ENCODE measurements at places on chromosomes 6 and 20. TPM values are rescaled to one million over a fixed set of nuclear protein-coding genes. Genes with fewer than 3 reads are reported as not detected.

DNA sequence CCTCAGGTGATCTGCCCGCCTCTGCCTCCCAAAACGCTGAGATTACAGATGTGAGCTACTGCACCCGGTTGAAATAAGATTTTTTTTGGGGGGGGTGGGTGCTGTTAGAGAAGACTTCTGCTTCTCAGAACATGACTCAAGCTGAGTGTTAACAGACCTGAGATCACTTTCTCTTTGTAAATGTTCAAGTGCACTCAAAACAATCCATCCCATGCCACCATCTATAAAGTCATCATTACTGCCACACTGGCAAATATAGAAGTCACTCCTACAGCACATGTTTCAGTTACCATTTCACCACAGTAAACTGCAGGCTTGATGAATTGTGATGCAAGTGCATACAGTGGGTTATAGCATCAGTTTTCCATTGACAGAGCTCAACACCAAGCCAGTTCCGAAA lies 9.0 kb downstream of the VPS16 start:
- no peak for DNase-seq

GRCh38 chr6:13135152-13135551 lies 193.2 kb downstream of the TBC1D7 start:
- DNase-seq, result no peak

Gene ENPP4
- total RNA-seq, result 2.1 TPM

Gene PPP1R3G
- total RNA-seq, result 0.16 TPM

GRCh38 chr6:68333442-68333841 lies 301.6 kb upstream of the ADGRB3 start:
- no peak for DNase-seq

DNA sequence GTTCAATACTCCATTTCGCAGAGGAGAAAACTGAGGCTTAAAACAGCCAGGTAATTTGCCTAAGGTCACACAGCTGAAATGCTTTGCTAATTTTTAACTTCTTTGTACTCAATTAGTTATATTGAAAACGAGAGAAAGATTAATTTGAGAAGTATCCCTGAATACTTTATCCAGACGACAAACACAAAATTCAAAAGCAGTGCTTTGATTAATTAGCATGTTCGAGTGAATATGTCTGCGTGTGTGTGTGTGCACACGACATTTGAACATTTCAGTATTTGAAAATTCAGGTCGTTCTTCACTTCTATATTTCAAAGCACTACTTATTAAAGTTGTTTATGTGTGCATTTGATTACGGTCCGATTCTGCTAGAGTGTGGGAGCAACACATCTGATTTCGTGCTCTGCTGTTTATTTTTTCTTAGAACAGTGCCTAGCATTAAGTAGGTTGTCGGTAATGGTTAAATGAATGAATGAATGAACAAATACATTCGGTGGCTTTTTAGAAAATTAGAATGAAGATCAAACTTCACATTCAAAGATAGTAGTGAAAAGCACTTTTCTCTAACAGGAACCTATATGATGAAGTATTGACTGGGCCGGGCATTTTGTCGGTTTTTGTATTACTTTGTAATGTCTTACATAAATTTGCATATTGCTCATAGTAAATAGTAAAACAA lies 36.9 kb upstream of the SYNCRIP start:
- no peak for DNase-seq

GRCh38 chr6:154649721-154650120 lies 83.5 kb upstream of the SCAF8 start:
- DNase-seq, result no peak

- DNase-seq, result no peak
Measured at GRCh38 chr20:45344168-45344860, 3.9 kb downstream of the SDC4 start.

DNA sequence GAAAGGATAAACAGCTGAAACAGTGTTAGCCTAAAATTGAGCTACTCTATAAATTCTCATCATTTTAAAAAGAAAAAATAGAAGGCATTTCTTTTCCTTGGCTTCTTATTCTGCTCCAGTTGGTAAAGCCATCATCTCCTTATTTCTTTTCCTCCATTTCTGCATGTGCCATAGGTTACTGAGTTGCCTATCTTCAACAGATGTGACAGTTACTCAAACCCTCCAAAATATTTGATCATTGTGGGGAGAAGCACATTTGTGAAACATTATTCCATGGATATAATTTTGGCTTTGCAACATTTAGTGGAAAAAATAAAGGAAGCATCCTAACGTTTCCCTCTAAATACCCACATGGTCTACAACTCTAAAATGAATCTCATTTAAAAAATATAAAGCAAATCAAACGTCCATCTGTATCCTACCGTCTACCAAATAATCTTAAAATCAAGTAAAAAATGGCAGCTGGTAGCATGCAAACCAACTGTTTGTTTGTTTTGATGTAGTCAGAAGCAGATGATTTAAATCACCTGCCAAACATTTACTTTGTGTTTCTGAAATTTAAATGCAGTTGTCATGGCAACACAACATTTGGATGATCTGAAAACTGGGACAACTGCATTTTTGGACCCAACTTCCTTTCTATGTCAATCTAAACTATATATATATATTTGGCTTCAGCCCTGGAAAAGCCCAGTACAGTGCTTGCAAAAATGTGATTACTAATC lies 16.8 kb upstream of the SNX9 start:
- no peak for DNase-seq

Gene ZSCAN9
- 9.9 TPM for total RNA-seq

- no peak for DNase-seq
Measured at GRCh38 chr6:17886891-17887290, 100.5 kb downstream of the KIF13A start.

Gene GABRR2
- total RNA-seq, result not detected

DNA sequence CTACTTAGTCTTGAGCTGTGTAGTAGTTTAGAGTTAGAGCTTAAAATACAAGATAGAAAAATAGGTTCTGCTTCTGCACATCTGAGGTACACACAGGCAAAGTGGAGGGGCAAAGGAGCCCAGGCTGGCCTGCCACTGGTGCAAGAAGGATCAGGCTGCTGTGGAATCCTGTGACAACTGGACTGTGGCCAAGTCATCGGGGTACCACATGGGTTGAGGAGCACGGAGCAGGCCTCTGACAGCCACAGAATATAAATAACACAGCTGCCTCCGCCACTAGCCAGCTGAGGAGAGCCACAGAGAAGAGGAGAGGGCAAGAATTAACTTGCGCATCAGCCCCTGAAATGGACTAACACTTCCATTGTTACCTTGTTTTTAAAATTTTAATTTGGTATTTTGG lies 206.0 kb upstream of the MARCKS start:
- DNase-seq, result no peak

DNA sequence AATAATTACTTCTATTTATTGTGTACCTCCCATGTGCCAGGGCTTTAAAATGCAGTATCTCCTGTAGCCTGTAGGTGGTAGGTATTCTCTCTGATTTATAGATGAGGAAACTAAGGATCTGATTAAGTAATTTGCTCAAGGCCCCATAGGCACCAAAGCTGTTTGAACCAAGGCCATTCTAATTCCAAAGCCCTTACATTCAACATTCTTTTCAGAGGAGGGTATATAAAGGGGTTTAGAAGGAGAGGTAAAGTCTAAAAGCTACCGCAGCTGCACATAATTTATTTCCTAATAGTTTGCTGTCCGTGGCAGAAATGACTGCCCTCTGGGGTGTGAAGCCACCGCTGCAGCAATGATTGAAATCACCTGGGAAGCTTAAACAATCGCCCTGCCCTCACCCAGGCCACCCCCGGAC lies 95.0 kb upstream of the FAM8A1 start:
- peak; percentile 67 for DNase-seq

DNA sequence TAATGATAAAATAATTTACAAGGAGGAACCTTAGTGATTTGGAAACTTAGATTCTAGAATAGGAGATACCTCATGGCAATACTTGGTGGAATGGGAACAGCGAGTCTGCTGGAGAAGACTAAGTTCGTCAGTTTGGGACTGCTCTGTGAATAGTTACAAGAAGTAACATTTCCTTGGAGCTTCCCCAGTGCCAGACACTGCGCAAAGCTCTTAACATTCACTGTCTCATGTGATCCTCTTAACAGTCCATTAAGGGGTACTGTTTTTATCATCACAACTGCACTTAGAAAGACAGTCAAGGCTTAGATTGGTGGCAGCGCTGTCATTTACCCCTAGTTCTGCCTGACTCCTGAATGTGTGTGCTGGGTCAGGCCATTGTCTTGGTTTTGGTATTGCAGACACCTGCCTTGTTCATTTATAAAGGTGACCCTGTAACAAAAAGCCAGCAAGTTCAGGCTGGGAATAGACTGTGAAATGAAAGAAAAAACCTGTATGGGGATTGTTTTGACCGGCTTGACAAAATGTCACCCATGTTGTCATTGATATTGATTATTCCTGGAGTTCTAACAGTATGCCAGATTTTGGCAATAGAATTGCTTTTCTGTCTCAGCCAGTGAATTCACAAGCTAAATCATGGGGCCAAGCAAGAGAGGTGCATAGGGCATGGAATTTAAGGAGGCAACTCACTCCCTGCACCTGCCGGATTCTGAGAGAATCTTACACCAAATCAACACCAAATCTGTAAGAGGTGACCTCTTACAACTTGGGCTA lies 118.4 kb downstream of the SASH1 start:
- DNase-seq, result no peak

DNA sequence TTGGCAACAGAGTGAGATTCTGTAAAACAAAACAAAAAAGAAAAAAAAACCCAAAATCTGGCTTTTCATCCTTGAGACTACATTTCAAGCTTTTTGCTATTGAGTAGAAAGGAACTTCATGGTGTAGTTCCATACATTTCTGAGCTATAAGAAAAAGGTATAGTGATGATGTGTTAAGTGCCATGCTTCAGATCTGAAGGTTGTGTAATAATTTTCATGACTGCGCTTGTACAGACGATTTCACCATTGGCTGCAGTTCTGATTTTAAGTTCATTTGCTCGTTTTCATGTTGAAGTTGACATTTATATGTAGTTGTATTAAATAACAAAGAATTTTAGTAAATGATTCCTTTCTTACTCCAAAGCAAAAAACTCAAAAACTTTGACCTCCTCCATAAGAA lies 247.6 kb downstream of the ARID1B start:
- DNase-seq, result no peak

GRCh38 chr20:62651285-62652021 lies 9.2 kb downstream of the SLCO4A1 start:
- no peak for DNase-seq

- no peak for DNase-seq
Measured at GRCh38 chr20:58998656-58999055, 8.4 kb downstream of the CTSZ start.

Gene BPI
- total RNA-seq, result not detected

GRCh38 chr6:117329926-117330325 lies 64.6 kb downstream of the VGLL2 start:
- no peak for DNase-seq

DNA sequence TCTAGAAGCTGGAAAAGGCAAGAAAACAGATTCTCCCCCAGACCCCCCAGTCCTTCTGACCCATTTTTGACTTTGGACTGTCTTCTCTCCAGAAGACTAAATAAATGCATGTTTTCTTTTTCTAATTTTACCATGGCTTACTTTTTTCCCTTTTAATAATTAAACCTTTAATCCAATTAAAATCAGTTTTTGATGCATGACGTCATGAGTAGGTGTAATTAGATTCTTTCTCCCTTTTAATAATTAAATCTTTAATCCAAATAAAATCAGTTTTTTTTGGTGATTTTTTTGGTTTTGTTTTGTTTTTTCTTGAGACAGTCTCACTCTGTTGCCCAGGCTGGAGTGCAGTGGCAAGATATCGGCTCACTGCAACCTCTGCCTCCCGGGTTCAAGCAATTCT lies 13.2 kb upstream of the NCOA5 start:
- DNase-seq, result no peak

Gene ZDHHC14
- total RNA-seq, result 4.7 TPM

- no peak for DNase-seq
Measured at GRCh38 chr6:139288496-139289040, 3.2 kb downstream of the TXLNB start.

Gene RFX6
- 0.08 TPM for total RNA-seq

- no peak for DNase-seq
Measured at GRCh38 chr6:43125119-43125518, 46.0 kb upstream of the SRF start.

DNA sequence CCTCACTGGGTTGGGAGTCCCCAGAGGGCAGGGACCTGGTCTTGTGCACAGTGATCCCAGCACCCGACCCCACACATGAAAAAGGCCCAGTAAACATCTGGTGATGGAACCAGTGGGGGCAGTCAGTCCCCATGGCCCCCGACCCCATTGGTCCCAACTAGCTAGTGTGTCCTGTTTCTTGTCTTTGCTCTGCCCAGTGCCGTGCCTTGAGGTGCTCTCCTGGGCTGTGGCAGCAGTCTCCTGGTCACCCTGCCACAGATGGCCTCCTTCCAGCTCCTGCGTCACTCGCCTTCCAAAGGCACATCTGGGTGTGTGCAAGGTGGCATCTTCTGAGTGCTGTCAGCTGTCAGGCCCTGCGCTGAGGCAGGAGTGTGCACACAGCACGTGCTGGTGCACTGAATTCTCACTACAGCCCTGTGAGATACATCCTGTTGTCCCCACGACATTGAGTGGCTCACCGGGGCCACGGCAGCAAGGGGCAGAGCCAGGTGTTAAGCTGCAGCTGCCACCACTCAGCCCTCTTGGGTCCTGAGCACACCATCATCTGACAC lies 3.9 kb downstream of the NPEPL1 start:
- no peak for DNase-seq

DNA sequence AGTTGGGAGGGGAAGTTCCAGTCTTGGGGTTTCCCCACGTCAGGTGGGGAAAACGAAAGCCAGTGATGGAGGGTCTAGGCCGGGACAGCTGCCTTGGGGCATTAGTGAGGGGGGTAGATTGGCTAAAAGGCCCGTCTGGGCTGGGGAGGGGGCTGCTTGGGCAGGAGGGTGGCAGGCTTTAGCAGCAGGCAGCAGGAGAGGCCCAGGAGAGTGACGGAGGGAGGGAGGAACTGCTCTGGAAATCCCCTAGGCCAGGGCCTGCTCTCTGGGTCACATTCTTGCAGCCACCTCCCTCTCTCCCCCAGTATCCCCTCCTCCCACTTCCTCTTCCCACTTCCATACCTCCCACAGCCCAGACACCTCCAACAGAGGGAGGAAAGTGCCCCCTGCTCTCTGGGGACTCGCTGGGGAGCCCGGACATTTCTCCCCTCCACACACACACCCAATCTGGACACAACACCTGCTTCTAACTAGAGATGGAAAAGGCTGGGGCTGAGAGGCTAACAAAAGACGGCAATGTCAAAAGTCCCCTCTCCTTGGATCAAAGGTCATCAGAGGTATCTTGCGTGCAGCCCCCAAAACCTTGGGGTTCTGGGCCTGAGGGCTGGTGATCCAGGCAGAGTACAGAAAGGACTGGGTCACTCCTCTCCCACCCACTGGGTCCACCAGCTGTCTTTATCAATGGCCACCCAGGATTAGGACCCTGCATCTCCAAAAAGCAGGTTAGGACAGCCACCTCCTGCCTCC lies 1.8 kb downstream of the NFKBIE start:
- no peak for DNase-seq

Gene GTSF1L
- not detected for total RNA-seq

Gene ZC3H12D
- 0.13 TPM for total RNA-seq

Gene FAM184A
- total RNA-seq, result 4.1 TPM

Gene OLIG3
- total RNA-seq, result not detected

Gene NRN1
- 57.4 TPM for total RNA-seq

Gene GNAS-AS1
- 0.90 TPM for total RNA-seq

- peak; percentile 52 for DNase-seq
Measured at GRCh38 chr6:156687789-156688619, 89.2 kb upstream of the ARID1B start.

Gene ELOVL2
- 30.4 TPM for total RNA-seq

Data from SK-MEL-5 (cell line).